Stimulated activated CD4-positive, alpha-beta T cell treated with anti-CD3 and anti-CD28 coated beads, Interleukin-1b, Interleukin-23, amount 100 ng/mL, for 24 hours (primary cell): ENCODE measurements at places on chromosomes 6 and 20.

- DNase-seq = no peak
Observed at GRCh38 chr20:19566226-19566945, 191.7 kb upstream of the RIN2 start.

GRCh38 chr6:41373919-41374617, 38.7 kb downstream of the NCR2 start:
- no peak for DNase-seq

GRCh38 chr20:13493143-13493542, 145.6 kb downstream of the TASP1 start:
- no peak for DNase-seq

DNA sequence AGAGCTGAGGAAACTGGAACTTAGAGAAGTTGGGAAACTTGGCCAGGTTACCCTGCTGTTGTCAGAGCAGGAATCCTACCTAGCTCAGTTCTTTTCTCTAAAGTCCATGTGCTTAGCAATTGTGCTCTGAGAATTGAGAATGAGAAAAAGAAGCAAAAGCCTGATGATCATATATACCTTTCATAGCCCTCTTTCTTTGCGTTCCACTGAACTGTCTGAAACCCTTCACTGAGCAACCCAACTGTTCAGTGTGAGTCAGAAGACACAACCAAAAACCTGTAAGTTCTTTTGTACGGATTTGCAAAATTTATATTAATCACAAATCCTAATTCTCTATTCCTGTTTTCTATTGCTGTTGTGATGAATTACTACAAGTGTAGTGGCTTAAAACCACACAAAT, 80.6 kb downstream of the PHF3 start:
- no peak for DNase-seq

- DNase-seq = no peak
Observed at GRCh38 chr20:37598100-37598543, 70.4 kb upstream of the BLCAP start.

- no peak for DNase-seq
Observed at GRCh38 chr20:3222635-3223600, 13.6 kb downstream of the ITPA start.

GRCh38 chr20:33490023-33490933, at the start of gene CBFA2T2:
Gene CBFA2T2 (plus strand): TSS chr20:33490096. CDS start chr20:33490268, 172 bp downstream.
- no peak for DNase-seq

- no peak for DNase-seq
Observed at GRCh38 chr6:47086051-47086770, 44.1 kb upstream of the ADGRF1 start.

DNA sequence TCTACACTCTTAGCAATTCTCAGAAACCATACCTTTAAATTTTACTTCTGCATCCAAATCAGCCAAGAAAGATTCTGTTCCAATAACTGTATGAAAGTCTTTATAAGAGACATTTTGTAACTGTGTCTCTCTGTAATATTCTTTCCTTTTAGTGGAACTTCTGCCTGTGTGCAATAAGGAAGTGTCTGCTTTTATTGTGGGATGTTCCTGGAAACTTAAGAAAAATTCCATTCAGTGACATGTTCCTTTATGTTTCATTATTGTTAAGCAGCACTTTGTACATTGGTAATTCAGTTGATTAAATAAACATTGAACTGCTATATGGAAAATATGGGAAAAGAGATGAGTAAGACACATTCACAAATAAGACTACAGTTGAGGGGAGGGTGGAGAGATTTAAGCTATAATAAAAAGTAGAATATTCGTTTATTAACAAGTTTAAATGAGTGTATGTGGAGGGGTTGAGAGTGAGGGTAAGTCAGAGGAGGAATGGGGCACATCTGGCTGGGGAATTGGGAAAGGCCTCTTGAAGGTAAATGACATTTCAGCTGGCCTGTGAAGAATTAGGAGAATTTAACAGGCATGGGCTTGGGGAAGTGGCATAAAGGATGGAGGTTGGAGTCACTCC, 11.9 kb downstream of the NUS1 start:
- DNase-seq = no peak

DNA sequence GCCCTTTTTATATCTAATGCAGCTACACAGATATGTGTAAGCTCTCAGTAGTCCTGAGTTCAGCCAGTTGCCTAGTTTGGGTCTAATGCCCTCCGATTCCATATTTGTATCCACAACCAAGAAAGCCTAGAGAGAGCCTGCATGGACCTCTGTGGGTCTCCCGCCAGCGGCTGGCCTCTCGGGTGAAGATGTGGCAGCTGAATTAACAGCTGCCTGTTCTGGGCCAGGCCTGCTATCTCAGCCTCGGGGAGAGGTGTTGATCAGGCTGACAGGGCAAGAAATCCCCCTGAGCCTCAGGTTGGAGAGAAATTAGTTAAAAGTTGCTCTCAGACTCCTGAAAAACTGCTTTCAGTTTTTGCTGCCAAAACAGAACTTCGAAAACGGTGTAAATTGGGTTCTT, 19.8 kb downstream of the PTK7 start:
- no peak for DNase-seq

GRCh38 chr6:42929821-42930360, 611 bp downstream of the CNPY3 start:
- DNase-seq = peak; percentile 31

GRCh38 chr6:80667006-80667405, 560.5 kb downstream of the BCKDHB start:
- DNase-seq = no peak

- DNase-seq = no peak
Observed at GRCh38 chr6:129938249-129939020, 77.3 kb upstream of the TMEM244 start.

- no peak for DNase-seq
Observed at GRCh38 chr6:161151660-161152526, 122.0 kb downstream of the AGPAT4 start.

- no peak for DNase-seq
Observed at GRCh38 chr20:15799871-15800270, 773.4 kb downstream of the KIF16B start.

- peak; percentile 97 for DNase-seq
Observed at GRCh38 chr6:43477235-43478007, at the start of gene TJAP1. Gene TJAP1 (plus strand): TSS chr6:43477570. CDS start chr6:43499002, 21,432 bp downstream.

DNA sequence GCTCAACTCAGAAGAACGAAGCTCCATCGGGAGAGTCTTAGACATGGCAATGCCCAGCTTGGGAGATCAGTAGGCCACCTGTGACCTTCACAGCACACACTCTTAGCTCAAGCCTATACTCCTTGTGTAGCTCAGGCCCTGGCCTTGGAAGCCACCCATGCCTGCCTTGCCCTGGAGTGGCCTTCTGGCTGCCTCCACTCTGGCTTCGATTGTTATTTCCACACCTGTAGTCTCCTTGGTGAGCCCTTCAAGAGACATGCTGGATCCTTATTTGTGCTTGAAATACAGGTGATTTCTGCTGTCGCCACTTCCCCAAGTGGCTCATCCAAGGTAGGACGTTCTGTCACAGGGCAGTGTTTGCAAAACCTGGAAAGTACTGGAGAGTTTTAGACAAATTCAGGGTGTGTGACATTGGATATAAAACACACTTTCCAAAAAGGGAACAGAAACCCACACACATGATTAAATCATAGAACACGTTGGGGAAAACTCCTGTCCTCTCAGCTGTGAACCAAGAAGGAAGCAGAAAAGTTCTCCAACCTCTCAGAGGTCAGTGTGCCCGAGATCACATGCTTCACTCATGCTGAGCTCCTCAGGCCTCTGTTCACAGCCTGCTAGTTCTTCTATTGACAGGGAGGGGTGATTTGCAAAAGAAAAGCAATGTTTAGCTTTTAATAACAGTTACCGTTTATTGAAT, 391.8 kb downstream of the CDC5L start:
- no peak for DNase-seq

- no peak for DNase-seq
Observed at GRCh38 chr6:151784441-151785214, 22.9 kb upstream of the ESR1 start.

GRCh38 chr6:151058021-151058733, 181.6 kb upstream of the AKAP12 start:
- no peak for DNase-seq
